Activated CD4-positive, alpha-beta T cell treated with anti-CD3 and anti-CD28 coated beads for 1 hour (primary cell): ENCODE measurements at places on chromosomes 13 and 19.

DNA sequence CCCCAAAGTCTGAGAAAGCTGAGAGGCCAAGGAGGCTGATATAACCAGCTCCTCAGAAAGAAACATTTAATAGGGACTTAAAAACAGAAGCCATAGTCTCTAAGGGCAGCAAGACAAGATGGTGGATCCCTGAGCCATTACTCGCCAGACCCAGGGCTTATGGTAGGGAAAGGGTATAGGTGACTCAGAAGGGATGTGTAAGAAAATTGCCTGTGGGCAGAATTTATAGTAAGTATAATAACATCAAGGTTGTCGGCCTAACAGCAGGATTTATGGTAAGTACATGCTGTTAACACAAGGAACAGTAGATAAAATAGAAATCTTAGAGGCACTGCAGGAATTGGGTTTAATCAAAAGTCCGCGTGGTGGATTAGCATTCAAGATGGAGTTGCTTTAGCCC, 14.7 kb downstream of the KBTBD6 start:
- no peak for DNase-seq

DNA sequence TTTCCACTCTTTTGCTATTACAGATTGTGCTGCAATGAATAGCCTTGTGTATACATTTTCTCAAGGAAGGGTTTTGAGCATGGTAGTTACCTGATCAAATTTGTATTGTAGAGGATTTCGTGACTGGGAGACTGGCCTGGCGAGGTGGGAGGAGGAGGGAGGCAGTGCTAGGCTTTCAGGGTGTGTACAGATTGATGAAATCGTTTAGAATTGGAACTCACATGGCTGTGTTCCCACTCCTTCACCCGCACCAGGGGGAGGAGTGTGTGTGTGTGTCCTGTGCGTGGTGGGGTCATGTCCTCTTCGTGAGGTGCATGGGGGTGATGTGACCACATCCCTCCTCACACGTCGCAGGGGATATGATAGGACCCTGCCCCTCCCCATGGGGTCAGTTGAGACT, 8.3 kb downstream of the PGLYRP1 start:
- no peak for DNase-seq

DNA sequence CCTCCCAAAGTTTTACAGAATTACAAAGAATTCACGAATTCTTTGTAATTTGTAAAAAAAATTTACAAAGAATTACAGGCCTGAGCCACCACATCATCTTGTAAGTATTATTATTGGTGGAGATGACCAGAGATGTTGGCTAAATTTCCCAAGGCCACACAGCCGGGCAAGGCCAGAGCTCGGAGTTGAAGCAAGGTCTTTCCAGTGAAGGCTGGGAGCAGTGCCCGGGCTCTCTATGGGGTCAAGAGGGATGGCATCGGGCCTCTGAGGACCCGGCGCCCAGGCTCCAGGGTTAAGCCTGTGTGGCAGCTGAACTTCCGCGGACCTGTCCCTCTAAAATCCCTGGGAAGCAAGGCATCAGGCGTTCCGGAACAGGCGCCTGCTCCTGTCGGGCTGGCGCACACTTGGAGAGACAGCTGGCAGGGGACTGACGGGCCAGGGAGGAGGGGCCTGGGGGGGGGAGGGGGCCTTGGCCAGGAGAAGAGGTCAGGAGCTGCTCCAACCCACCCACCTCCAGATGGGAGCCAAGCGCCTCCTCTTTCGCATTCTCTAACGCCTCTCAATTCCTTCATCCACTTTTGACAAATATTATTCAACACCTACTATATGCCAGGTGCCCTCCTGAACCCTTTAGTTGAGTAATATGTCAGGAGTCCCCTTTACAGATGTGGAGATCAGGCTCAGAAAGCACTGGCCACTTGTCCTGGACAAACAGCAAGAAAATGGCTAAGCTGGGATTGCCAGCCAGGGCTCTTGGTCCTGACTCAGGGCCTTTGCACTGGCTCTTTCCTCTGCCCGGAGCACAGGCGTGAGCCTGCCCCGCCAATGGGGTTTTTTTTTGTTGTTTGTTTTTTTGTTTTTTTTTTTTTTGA, 36.8 kb upstream of the SEMA6B start:
- DNase-seq: no peak

DNA sequence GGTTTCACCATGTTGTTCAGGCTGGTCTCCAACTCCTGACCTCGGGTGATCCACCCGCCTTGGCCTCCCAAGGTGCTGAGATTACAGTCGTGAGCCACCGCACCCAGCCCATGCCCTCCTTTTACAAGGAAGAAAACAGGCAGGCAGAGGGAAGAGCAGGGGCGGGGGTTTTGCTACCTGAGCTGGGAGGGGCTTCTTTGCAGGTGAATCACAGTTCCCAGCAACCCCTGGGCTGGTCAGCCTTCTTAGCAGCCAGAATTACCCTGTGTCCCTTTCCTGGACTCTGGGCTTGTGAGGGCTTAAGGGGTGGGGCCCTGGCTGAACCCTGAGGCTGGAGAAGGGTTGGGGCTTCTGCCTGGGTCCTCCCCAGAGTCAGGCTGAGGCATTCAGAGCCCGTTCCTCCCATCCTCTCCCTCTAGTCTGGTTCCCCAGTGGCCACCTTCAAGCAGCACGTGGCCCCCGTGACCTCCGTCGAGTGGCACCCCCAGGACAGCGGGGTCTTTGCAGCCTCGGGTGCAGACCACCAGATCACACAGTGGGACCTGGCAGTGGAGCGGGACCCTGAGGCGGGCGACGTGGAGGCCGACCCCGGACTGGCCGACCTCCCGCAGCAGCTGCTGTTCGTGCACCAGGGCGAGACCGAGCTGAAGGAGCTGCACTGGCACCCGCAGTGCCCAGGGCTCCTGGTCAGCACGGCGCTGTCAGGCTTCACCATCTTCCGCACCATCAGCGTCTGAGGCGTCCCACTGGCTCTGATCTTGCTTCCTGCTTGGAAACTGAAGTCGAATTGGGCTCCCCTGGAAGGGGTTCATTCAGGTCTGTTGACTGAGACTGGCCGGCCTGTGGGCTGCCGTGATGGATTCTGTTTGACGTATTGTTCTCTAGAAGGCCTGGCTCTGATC, 2.8 kb upstream of the KCNJ14 start:
- DNase-seq: no peak

DNA sequence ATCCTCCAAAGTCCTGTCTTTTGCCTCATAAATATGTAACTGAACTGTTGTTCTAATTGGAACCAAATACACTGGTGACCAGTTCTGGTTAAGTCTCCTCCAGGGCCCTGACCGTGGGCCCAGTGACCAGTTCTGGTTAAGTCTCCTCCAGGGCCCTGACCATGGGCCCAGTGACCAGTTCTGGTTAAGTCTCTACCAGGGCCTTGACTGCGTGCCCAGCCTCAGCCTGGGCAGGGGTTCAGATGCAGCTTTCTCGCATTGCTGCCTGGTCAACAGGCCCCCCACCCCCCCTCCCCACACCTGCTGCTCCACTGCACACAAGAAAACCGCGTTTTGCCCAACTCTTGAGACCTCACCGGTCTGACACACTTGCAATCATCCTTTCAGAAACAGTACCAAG, 3.8 kb upstream of the GRTP1 start:
- DNase-seq: no peak

GRCh38 chr13:96020931-96021330, 32.3 kb downstream of the UGGT2 start:
- DNase-seq: no peak

DNA sequence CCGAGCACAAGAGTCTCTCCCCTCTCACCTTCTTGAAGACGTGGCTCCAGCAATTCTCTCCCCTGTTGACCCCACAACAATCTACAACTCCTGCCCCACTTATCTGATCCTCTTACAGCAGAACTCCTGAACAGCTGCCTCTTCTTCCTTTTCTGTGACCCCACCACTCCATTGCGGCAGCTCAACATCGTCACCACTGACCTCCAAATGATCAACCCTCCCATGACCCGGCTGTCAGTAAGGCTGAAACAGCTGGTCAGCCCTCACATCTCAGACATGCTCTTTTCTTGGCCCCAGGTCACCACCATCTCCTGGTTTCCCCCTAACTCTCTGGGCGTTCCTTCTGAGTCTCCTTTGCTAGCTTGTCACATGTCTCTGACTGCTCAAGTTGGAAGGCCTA, 1.8 kb downstream of the EXOSC5 start:
- no peak for DNase-seq

DNA sequence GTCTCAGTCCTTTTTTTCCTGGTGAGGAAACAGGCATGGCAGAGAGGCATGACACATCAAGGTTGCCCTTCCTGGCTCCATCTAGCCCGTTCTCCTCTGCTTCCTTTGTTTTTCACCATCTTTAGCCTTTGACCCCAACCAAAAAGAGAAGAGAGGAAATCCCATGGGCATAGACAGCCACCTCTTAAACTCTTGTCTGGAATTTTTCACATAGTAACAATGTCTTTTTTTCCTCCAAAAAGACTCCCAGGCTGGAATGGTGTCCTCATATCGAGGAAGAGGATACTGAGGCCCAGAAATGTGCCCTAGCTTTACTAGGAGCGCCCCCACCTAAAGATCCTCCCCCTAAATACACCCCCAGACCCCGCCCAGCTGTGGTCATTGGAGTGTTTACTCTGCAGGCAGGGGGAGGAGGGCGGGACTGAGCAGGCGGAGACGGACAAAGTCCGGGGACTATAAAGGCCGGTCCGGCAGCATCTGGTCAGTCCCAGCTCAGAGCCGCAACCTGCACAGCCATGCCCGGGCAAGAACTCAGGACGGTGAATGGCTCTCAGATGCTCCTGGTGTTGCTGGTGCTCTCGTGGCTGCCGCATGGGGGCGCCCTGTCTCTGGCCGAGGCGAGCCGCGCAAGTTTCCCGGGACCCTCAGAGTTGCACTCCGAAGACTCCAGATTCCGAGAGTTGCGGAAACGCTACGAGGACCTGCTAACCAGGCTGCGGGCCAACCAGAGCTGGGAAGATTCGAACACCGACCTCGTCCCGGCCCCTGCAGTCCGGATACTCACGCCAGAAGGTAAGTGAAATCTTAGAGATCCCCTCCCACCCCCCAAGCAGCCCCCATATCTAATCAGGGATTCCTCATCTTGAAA, at the start of gene GDF15:
Gene GDF15 (plus strand): TSS at position 484 of the 868 bp plus-strand sequence. CDS start 32 bp downstream, at position 516.
- no peak for DNase-seq

- DNase-seq: no peak
These were observed 148.5 kb downstream of the ZNF486 start for GRCh38 chr19:20315543-20315942.

- DNase-seq: no peak
These were observed 42.0 kb downstream of the SLC15A1 start for GRCh38 chr13:98710521-98710920.

GRCh38 chr19:46546194-46546896, 50.7 kb upstream of the PNMA8B start:
- no peak for DNase-seq

- DNase-seq: no peak
These were observed 18.8 kb downstream of the RFX1 start for GRCh38 chr19:13987101-13987890.
